ENCODE measurements at places on chromosomes 6 and 20.
A peak's percentile ranks its signal among the peaks of the same experiment; 100 is the strongest.

- no peak for DNase-seq
- H3K36me3 ChIP-seq = no peaks in the 10 kb centered on the region
- H3K4me1 ChIP-seq = no peaks in the 10 kb centered on the region
- no peak overlapping the region for H3K4me3 ChIP-seq
- no peak overlapping the region for H3K27ac ChIP-seq
These were observed 767.9 kb upstream of the DEFB115 start for GRCh38 chr20:30489614-30490003.

GRCh38 chr20:14312001-14312400 lies 25.4 kb downstream of the FLRT3 start:
- H3K4me1 ChIP-seq = no peaks in the 10 kb centered on the region
- no peaks in the 10 kb centered on the region for H3K36me3 ChIP-seq
- no peaks in the 10 kb centered on the region for H3K27me3 ChIP-seq
- H3K27ac ChIP-seq = no peak overlapping the region
- no peak overlapping the region for H3K4me3 ChIP-seq

DNA sequence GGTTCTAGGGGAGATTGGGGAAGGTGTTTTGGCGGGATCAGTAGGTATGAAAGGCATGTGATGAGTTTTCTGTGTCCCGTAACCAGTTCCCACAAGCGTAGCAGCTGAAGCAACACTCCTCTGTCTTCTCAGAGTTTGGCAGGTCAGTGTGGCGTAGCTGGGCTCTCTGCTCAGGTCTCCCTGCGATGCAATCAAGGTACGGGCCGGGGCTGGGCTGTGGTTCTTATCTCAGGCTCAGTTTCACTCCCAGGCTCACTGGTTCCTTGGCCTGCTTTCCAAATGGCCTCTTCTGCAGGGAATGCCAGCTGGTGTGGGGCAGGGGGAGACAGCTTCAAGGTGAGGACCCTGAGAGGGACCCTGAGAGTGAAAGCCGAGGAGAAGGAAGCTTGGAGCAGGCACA lies 280.7 kb downstream of the CDH4 start:
- no peak overlapping the region for H3K27ac ChIP-seq
- no peak for DNase-seq
- H3K36me3 ChIP-seq = no peaks in the 10 kb centered on the region
- H3K27me3 ChIP-seq = no peaks in the 10 kb centered on the region
- no peaks in the 10 kb centered on the region for H3K4me1 ChIP-seq

DNA sequence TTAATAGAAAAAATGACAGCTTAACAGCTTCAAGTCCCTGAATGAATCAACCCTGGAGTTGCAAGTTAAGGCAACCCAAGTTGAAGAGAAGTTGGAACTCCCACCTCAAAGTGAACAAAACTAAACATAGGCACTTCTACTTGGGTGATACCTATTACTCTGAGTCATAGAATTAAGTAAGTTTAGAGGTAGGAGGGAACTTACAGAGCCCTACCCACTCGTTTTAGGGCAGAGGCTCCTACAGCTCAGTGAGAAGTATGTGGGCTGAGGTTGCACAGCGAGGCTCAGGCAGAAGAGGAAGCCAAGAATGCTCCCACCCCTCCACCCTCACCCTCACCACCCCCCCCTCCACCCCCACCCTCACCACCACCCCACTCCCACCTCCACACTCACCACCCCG lies 42.2 kb downstream of the NFATC2 start:
- H3K4me3 ChIP-seq = no peak overlapping the region
- H3K27ac ChIP-seq = no peak overlapping the region
- no peaks in the 10 kb centered on the region for H3K27me3 ChIP-seq
- no peaks in the 10 kb centered on the region for H3K4me1 ChIP-seq
- no peaks in the 10 kb centered on the region for H3K36me3 ChIP-seq

DNA sequence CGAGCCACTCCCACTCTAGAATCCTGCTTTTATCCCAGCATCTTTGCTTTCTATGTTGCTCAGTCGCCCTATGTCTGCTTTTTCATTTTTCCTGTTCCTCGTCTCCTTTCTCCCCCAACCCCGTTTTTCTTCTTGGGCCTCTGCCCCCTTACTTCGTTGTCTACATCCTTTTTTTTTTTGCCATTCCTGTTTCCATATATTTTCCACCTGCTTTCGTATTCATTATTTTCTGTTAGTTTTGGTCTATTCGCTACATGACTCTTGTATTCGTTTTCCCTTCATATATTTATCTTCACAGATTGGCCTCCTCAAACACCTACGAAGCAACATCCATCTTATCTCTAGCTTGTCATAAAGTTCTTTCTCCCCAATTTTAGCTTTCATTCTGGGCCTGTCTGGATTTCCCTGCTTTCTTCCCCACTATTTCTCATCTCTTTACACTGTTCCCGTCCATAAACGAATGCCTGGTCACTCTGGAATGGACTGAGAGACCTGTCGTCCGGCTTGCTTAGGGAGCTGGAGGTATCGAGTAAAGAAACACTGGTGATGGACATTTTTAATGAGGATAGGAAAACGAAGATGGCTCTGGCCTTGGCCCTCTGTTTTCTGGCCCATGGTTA lies 915 bp downstream of the PRRC2A start:
- no peak overlapping the region for H3K27ac ChIP-seq
- H3K27me3 ChIP-seq = no peaks in the 10 kb centered on the region
- no peak for DNase-seq
- H3K36me3 ChIP-seq = peaks cover 15% of the 10 kb centered on the region

GRCh38 chr6:6131492-6132109 lies 124.9 kb upstream of the NRN1 start:
- H3K4me3 ChIP-seq = no peak overlapping the region
- DNase-seq = peak; percentile 8

GRCh38 chr20:20344476-20344875 lies 23.4 kb upstream of the INSM1 start:
- H3K36me3 ChIP-seq = no peaks in the 10 kb centered on the region
- H3K27ac ChIP-seq = no peak overlapping the region
- no peak for DNase-seq

DNA sequence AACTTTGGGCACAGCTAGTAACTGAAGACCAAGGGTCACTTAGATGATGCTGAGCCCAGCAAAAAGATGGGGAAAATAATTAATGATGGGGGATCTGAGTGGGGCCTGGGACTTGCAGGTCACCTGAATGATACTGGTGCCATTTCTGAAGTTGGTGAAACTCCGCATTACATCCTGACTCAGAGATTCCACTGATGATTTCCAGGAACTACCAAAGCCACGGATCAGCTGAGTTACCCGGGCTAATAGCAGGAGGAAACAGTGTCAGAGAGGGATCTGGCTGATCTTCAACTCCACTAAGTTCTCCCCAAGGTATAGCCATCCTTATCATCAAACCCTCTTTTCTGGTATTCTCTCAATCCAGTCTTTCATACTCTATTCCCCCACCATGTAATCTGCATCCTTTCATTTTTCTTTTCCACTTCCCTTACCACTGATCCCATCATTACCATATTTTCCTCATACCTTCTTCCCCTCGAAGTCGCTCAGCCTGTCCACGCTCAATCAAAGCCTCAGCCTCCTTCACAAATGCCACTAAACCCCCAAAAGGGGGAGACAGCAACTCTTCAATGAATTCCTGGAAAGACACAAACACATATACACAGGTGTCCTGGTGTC lies 20.2 kb downstream of the VPS52 start:
- no peak overlapping the region for H3K4me3 ChIP-seq
- peaks cover 22% of the 10 kb centered on the region for H3K4me1 ChIP-seq
- H3K36me3 ChIP-seq = no peaks in the 10 kb centered on the region
- DNase-seq = no peak

GRCh38 chr6:131918650-131919355 lies 32.4 kb downstream of the CCN2 start:
- H3K36me3 ChIP-seq = no peaks in the 10 kb centered on the region
- no peak for DNase-seq

DNA sequence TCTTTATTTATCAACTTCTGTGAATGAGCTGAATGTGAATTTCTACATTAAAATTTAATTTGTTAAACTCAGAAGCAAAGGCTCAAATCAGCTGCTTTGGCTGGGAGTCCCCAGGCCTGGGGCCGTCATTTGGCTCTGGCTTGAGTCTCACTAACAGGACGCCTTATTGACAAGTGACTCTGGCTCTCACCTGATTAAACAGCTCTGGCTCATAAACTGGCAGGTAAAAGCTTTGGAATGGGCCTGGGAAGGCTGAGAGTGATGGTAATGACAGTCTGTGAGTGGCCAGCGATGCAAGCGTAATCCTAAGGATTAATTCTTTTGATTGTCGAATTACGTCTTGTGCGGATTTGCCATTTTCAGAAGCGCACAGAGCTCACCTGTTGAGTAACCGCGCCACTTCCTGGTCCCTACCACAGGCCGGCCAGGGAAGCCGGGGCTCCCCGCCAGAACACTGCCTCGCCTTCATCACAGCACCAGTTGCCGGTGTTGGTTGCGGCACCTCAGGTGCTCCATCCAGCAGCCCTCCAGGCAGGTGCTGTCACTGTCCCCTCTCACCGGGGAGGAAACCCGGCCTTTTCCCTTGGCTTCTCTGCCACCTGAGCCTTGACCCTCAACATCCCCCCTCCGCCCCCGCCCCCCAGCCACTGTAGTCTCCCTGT lies 110.7 kb downstream of the ZDHHC14 start:
- no peak overlapping the region for H3K4me3 ChIP-seq
- H3K4me1 ChIP-seq = peaks cover 7% of the 10 kb centered on the region
- H3K27ac ChIP-seq = no peak overlapping the region
- no peaks in the 10 kb centered on the region for H3K27me3 ChIP-seq

GRCh38 chr6:162576016-162576415 lies 151.6 kb downstream of the PRKN start:
- no peak overlapping the region for H3K27ac ChIP-seq
- no peaks in the 10 kb centered on the region for H3K27me3 ChIP-seq
- no peaks in the 10 kb centered on the region for H3K36me3 ChIP-seq
- no peak overlapping the region for H3K4me3 ChIP-seq

GRCh38 chr6:126268092-126268491 lies 71.8 kb upstream of the CENPW start:
- DNase-seq = no peak
- no peaks in the 10 kb centered on the region for H3K27me3 ChIP-seq
- H3K36me3 ChIP-seq = no peaks in the 10 kb centered on the region
- H3K4me1 ChIP-seq = no peaks in the 10 kb centered on the region
- no peak overlapping the region for H3K27ac ChIP-seq

DNA sequence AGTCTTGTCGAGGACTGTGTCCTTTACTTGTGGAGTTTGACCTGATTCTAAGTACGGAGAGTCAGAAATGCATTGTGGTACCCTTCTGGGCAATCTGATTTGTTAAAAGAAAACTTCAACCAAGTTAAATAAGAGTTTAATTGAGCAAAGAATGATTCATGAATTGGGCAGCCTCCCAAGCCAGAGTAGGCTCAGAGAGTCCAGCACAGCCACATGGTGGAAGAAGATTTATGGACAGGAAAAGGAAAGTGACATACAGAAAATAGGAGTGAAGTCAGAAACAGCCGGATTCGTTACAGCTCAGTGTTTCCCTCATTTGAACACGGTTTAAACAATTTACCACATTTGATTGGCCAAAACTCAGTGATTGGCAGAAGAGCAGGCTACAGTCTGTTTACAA lies 329.2 kb downstream of the DHX35 start:
- H3K36me3 ChIP-seq = no peaks in the 10 kb centered on the region
- no peak overlapping the region for H3K4me3 ChIP-seq
- no peaks in the 10 kb centered on the region for H3K4me1 ChIP-seq
- peak; percentile 15 for DNase-seq
- no peaks in the 10 kb centered on the region for H3K27me3 ChIP-seq
- H3K27ac ChIP-seq = no peak overlapping the region

GRCh38 chr6:27592481-27593199 lies 119.7 kb upstream of the ZNF184 start:
- peaks cover 20% of the 10 kb centered on the region for H3K27me3 ChIP-seq
- H3K4me3 ChIP-seq = no peak overlapping the region
- no peaks in the 10 kb centered on the region for H3K4me1 ChIP-seq

DNA sequence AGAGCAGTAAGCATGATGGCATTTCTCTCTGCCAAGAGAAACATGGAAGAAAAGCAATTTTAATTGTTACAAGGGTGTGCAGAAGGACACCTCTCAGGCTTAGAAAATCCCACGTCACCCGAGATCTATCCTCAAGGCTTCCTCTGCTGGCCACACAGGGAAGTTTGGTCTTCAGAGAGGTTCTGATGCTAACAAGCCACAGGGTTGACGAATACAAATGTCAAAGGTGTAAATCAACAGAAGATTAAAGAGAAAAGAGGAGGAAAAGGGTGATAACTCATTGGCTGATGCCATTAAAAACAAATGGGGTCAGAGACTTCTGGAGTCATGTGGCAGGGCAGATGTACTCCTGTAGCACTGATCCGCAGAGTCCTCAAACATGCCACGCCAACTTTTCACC lies 33.6 kb upstream of the SPDEF start:
- no peak overlapping the region for H3K27ac ChIP-seq
- no peak for DNase-seq
- H3K4me1 ChIP-seq = peaks cover 7% of the 10 kb centered on the region
- no peak overlapping the region for H3K4me3 ChIP-seq
- no peaks in the 10 kb centered on the region for H3K27me3 ChIP-seq
- no peaks in the 10 kb centered on the region for H3K36me3 ChIP-seq

GRCh38 chr6:73121421-73121993 lies 103.8 kb downstream of the KHDC1L start:
- no peaks in the 10 kb centered on the region for H3K4me1 ChIP-seq
- H3K4me3 ChIP-seq = no peak overlapping the region
- H3K27ac ChIP-seq = no peak overlapping the region
- no peaks in the 10 kb centered on the region for H3K27me3 ChIP-seq
- no peak for DNase-seq

DNA sequence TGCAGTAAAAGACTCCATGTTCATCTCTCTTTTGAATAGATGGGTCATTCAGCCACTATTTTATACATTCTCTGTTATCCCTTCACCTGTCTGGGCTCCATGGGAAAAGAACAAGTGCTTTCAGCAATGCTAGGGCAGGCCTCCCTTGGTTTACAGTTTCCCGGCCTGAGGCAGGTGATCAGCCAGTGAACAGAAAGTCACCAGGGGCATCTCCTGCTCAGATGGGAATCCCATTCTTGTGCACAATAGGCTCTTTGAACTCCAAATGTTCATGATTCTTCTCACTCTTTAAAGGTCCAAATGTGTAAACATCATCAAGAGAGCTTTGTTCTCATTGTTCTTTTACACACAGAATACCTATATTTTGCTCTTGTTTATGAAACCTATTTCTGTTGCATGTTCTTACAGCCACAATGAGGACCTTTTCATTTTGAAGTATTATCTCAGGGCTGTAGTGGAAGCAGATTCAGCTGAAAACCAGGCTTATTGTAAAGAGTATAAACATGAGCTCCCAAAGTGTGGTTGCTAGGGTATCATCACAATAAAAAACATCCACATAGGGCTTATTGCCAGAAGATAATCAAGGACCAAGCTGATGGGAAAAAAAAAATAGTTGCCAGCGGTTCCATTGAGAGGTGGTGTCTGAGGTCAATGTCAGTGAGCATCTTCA lies 267.1 kb upstream of the SGK1 start:
- no peak for DNase-seq
- H3K4me3 ChIP-seq = no peak overlapping the region
- H3K36me3 ChIP-seq = no peaks in the 10 kb centered on the region

DNA sequence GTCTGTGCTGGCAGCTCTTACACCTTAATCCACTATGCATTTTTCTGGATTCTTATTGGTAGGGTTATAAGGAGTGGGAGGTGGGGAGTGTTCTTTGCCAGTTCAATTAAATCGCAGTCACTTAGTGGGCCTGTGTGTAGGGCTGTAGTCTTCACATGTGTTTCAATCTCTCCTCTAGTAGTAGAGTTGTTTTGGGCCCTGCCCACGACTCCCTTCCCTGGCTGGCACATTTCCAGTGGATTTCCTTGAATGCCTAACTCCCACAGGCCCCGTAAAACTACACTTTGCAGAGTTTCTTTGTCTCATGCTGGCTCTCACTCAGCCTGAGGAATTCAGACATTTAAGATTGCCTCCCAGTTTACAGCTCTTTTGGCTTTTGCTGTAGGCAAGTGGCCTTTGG lies 414.0 kb upstream of the OPRM1 start:
- no peak for DNase-seq
- no peak overlapping the region for H3K4me3 ChIP-seq
- H3K36me3 ChIP-seq = no peaks in the 10 kb centered on the region
- no peak overlapping the region for H3K27ac ChIP-seq
- H3K27me3 ChIP-seq = no peaks in the 10 kb centered on the region
- H3K4me1 ChIP-seq = no peaks in the 10 kb centered on the region

All from body of pancreas (tissue), 4 donors.